KG1 (cell line): ENCODE measurements at places on chromosomes 1 and 21.

- no peak for DNase-seq
These were observed 23.9 kb upstream of the SLC44A3 start for GRCh38 chr1:94796266-94796665.

DNA sequence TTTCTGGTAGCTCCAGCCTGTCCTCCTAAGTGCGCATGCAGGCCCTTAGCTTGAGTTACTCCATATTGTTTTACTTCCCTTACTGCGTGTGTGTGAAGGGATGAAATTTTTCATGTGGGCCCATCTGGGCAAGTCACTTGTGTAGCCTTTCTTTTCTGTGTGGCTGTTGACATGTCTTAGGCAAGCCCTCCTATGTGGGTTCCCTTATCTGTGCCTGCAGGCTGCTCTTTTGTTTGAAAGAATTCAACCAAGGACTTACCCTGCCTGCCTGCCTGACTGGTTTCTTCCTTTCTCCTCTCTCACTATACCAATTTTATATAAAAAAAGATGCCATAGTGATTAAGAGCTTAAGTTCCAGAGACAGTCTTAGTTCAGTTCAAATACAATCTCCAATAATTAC is 249.3 kb downstream of the ATG4C start:
- DNase-seq: no peak

- no peak for DNase-seq
These were observed 155.9 kb upstream of the PALMD start for GRCh38 chr1:99490031-99490430.

DNA sequence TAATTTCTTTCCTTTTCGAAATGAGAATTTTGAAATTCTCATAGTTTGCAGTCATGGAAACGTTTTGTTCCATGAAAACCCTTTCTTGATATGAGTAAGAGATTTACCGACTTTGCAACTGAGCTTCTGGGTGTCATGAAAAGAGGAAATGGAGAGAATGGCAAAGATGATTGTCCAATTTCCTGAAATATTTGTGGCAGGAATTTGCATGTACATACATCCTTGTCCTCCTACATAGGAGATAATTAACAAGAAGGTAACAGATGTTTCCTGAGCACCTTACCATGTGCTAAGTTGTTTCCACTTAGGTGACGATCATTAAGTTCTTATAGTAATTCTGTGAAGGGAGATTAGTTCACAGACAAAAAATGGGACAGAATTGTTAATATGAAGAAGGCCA is 170.7 kb downstream of the NEGR1 start:
- DNase-seq: no peak
